ENCODE measurements at places on chromosomes 7 and 10. TPM values are rescaled to one million over a fixed set of nuclear protein-coding genes. Genes with fewer than 3 reads are reported as not detected.

Gene CELF2
- total RNA-seq: 91.1 TPM

DNA sequence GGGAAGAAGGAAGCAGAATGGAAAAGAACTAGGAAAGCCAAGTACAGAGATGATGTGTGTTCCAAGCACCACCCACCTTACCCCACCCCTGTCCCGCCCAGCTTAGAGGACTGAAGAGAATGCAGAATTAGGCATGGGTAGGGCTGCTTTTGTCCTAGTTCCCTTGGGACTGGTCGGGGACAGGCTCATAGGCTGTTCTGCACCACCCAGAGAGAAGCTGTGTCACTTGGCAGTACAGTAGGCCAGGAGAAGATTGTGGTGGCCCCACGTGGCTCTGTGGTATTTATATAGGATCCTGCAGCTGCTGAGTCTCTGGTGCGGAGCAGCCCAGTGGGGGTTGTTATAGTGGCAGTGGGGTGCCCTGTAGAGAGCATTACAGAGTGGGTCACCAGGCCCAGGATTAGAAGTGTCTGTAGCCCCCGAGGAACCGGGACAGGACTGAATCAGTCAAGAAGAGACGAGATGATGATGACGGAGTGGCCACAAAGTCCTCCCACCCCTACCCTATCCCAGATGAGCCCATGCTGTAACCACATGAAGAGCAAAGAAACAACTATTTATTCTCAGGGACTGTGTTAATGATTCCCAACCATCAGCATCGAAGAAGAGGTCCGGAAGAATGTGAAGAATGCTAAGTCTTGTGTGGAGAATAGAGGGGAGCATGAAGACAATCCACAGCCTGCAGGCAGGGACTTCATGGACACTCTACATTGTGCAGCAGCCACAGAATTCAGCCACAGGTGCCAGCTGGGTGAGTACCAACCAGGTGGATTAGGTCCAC lies 88.9 kb downstream of the C1GALT1 start:
- H3K4me3 ChIP-seq: no peak overlapping the region
- H3K27ac ChIP-seq: no peak overlapping the region
- H3K36me3 ChIP-seq: no peaks in the 10 kb centered on the region
- no peaks in the 10 kb centered on the region for H3K27me3 ChIP-seq
- H3K4me1 ChIP-seq: no peaks in the 10 kb centered on the region

DNA sequence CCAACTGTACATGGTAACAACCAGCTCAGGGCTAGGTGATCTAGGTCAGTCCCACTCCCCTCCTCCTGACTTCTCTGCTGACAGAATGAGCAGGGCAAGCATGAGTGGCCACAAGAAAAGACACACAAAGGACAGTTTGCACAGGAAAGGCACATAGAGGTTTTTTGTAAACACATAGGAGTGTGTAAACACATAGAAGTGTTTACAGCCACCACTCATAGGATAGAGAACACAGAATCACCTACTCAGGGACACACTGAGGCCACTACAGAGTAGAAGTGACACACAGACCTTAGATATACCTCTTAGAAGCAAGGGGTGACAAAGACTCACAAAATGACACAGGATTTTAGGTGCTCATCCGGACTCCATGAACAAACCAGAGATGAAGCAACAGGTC lies 19.0 kb downstream of the NUDCD3 start:
- no peaks in the 10 kb centered on the region for H3K27me3 ChIP-seq
- peaks cover 4% of the 10 kb centered on the region for H3K36me3 ChIP-seq
- H3K27ac ChIP-seq: no peak overlapping the region

Gene SFTPA2
- 7,888 TPM for total RNA-seq

DNA sequence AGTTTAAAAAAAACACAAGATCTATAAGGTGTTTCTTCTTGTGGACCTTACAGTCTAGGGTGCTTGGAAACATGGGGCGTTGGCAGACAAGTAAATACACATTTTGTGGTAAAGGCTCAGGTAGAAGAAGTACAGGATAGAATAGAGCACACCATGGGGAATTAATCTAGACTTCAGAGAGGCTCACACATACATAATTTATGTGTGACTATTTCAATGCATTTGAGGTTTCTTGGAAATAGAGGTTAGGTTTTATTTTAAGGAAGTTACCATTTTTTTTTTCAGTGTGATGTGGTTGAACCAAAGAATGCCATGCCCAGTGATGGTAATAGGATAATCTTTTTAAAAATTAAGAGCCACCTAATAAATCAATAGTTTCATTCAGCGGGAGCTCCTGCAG lies 12.8 kb downstream of the CFTR start:
- no peak overlapping the region for H3K27ac ChIP-seq
- H3K27me3 ChIP-seq: no peaks in the 10 kb centered on the region
- no peaks in the 10 kb centered on the region for H3K4me1 ChIP-seq
- no peak overlapping the region for H3K4me3 ChIP-seq
